ENCODE measurements at places on chromosomes 16 and 17.

DNA sequence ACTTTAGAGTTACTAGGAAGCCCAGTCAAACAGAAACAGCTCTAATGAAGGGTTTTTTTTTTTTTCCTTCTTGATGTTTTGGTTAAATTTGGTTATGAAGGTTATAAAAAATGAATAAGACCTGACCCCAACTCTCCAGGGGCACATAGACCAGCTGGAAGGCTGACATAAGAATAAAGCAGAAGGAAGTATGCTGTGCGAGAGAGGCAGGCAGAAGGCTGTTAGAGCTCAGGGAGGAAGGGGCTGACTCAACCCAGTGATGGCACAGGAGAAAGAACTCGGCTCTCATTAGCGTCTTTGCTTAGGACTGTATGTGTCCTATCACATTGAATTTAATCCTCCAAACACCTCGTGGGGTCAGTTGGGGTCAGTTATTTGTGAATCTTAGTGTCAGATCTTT lies 474.6 kb downstream of the PMP22 start:
- no peak for DNase-seq

GRCh38 chr17:7001318-7001961 lies 5.6 kb downstream of the ALOX12 start:
- DNase-seq, result no peak

- no peak for DNase-seq
These were observed 668.2 kb downstream of the CDH11 start for GRCh38 chr16:64453646-64454045.

DNA sequence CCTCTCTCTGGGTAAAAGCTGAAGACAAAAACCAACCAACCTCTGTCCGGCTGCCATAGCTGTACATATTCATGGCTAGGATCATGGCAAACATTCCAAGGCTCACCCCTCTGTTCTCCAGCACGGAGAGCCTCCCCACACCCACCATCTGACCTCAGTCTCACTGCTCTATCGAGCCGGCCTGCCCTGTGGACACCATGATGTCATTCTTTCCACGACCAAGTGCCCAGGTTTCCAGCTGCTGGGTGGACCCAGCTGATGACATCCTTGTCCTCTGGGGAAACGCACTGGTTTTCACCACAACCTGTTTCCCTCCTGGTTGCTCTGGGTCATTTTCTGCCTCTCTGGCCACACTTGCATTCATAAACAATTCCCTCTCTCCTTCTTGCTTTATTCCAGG lies 67.7 kb downstream of the NDEL1 start:
- DNase-seq, result no peak

DNA sequence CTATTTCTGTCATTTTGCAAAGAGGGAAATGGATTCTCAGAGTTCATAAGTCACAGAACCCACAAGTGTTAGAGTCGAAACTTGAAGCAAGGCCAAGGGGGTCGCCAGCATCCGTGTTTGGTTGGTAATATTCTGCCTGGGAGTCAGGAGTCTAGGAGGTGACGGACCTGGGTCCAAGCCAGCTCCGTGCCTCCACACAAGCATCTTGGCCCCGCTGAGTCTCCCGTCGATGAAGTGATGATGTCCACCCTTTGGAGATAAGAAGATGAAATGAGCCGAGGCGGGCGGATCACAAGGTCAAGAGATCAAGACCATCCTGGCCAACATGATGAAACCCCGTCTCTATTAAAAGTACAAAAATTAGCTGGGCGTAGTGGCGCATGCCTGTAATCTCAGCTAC lies 53.2 kb upstream of the TNRC6C start:
- no peak for DNase-seq

DNA sequence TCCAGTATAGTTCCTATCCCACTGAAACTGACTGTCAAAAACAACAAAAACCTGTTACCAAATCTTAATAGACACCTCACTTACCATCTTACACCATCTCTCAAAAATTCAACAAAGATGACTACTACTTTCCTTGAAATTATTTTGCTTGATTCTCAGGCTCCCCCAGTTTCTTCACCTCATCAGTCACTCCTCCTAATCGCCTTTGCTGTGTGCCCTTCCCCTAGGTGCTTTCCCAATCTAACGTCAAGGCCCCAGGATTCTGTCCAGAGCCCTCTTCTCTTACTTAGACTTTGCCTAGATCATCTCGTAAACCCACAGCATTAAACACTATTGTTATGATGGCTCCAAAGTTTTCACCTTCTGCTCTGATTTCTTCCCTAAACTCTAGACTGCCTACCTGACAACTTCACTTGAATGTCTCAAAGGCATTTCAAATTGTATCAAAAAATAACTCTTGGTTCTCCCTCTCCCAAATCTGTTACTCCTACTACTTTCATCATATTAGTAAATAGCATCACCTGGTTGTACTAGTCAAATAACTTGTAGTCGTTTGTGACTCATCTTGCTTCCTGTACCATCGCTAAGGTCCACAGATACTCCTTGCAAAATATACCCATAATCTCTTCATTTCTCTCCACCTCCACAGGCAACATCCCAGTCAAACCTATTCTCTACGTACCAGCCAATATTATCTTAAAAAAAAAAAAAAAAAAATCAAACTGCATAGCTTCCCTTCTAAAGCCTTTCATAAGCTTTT lies 18.0 kb downstream of the C16orf87 start:
- DNase-seq, result no peak

GRCh38 chr17:61400717-61401388 lies 1.2 kb downstream of the TBX2 start:
- DNase-seq, result no peak

DNA sequence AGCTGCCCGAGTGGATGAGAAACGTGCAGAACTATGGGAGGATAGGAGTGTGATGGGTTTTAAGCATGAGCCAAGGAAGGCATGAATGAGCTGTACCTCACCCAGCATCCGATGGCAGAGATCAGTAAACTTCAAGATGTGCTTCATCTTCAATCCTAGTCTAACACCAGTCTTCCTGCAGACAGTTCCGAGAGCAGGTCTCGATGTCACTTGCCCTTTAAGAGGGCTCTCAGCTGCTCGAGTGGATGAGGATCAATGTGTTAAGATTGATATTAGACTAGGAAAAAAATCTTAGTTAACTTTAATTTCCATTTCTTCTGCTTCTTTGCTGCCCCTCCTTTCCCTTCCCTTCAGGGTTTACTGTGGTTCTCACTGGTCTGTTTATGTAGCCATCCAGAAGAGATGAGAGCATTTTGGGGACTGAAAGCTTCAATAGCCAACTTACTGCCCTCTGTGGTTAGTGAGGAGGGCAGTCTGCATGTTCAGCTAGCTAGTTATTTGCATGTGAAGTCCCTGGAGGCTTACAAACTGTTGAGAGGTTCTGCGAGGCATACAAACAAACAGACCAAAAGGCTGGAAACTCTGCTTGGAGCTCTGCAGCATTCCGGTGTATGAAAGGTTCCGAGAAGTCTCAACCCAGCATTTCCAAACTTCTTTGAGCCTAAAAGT lies 15.3 kb downstream of the KLHL36 start:
- DNase-seq, result no peak

- no peak for DNase-seq
These were observed 81.8 kb upstream of the KIFC3 start for GRCh38 chr16:57883953-57884654.

DNA sequence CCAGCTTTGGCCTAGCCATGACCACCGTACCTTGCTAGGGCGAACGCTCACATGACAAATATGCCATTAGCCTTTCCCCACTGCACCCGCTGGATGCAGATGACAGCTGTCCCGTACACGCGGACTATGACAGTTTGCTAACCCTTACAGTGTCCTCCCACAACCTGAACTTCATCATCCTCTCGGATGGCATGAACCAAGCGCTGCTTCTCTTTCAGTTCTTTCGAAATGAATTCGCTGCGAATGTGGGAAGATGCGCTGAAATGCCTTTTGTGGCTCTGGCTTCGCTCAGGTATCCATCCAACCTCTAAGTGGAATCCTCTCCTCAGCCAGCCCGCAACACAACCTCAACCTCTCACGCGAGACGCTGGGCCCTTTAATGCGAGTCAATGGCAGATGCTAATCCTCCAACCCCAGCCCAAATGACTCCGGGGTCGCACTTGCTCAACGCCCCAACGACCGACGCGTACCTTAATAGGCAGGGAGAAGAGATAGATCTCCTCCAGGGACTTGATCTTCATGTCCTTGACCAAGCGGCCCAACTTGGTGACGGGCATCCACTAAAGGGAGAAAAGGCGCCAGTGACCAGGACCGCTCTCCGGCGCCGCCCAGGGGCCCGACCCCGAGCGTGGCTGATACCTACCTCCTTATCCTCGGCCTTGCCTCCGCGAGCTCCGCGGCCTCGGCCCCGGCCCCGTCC lies 670 bp downstream of the RPS2 start:
- DNase-seq, result no peak

DNA sequence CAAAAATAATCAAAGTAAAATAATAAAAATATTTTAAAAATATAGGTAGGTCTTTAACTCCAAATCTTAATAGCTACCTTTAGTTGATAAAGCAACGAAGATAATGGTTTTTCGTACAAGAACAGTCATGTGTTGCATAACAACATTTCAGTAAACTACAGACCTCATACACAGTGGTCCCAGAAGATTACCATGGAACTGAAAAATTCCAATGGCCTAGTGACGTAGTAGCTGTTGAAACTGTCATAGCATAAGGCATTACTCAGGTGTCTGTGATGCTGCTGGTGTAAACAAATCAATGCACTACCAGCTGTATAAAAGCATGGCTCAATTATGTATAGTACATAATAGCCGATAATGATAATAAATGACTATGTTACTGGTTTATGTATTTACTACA lies 43.9 kb downstream of the CREBBP start:
- no peak for DNase-seq

GRCh38 chr17:36602030-36602748 lies 806 bp downstream of the MRM1 start:
- DNase-seq, result no peak

- no peak for DNase-seq
These were observed 28.1 kb downstream of the KIAA0513 start for GRCh38 chr16:85055493-85056210.

DNA sequence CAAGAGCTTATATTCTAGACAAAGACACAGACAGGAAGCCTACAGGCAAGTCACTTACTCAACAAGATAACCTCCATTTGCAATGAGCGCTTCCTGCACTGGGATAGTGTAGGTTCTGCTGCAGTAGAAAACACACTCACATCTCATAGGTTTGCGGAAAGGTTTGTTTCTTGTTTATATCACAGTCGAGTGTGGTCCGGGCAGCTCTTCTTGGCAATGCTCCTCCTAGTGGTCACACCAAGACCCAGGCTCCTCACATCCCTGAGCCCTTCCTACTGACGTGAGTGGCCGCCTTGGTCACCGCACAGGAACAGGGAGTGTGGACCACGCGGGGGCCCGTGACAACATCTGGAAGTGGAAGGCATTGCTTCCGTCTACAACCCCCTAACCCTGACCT lies 48.0 kb upstream of the RBFOX3 start:
- DNase-seq, result no peak

DNA sequence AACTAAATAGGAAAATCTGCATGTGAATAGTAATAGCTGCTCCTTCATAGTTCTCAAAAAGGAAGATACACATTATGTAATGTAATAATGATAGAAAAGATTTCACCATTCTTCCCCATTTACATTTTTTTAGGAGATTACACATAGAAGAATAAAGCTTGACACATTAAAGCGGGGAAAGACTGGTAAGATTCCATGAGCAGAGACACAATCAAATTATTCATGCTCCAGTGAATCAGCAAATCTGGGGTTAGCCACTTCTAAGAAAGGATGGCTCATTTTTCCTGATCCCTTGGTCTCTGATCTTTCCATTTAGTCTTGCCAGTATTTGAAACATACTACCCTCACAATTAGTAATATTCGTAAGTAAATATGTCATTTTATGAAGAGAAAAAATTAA lies 81.9 kb downstream of the CA4 start:
- no peak for DNase-seq

DNA sequence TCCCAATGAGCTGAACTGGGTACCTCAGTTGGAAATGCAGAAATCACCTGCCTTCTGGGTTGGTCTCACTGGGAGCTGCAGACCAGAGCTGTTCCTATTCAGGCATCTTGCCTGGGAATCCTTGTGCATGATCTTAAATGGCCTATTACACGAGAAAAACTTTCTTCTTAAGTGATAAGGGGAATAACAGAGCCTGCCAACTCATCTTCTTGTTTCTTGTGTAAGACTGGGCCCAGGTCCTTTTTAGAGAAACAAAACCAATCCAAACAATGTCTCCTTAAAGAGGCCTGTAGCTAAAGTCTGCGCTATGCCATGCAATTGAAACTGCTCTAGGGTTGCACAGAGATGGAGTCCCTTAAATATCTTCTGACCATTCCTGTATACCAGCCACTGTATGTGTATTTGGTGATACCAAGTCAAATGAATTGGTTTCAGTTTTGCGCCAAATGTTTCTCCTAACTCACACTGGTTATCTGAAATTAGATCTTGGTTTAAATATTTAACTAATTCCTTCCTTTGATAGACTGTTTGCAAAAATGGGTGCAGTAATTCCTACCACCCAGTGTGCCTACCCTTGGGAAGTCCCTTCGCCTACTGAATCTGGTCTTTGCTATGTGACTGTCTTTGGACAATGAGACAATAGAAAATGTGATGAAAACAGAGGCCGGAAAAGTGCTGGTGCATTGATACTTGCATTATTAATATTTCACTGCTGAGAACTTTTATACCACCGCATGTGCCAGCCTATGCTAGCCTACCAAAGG lies 6.5 kb upstream of the CCL23 start:
- DNase-seq, result no peak

GRCh38 chr17:30530346-30531025 lies 53.3 kb downstream of the GOSR1 start:
- DNase-seq, result no peak

GRCh38 chr17:40980596-40980995 lies 3.5 kb downstream of the KRT40 start:
- DNase-seq, result no peak

- no peak for DNase-seq
These were observed 48.6 kb upstream of the ZFHX3 start for GRCh38 chr16:73096510-73096909.

DNA sequence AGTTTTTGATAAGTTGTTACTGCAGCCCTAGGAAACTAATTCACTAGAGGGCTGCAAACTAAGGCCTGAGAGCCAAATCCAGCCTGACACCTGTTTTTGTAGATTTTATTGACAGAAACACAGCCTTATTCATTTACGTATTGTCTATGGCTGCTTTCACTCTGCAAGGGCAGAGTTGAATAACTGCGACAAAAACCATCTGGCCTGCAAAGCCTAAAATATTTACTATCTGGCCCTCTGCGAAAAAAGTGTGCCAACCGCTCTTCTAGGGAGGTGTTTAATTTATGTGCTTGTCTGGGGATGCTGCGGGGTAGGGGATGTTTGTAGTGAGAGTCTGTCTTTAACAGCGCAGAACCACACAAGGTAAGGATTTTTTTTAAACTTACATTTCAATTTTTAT lies 165.0 kb upstream of the RBFOX1 start:
- no peak for DNase-seq

DNA sequence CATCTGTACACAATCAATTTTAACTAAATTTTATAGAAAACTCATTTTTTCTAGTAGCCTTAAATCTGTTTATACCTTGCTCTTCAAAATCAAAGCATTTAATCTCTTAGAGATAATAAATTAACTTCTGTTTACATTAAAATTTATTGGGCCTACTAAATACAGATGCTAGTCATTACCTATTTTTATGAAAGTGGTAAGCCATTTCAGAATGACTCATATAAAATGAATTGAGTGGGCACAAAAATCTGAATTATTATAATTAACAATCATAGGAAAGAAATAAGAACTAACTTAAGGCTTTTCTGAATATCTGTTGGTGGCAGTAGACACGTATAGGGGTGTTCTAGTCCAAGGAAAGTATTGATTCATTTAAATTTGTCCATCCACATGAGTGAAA lies 157.9 kb downstream of the KCNJ2 start:
- no peak for DNase-seq

All from NCI-H1048 (cell line).